ENCODE measurements at places on chromosomes 4 and X.

DNA sequence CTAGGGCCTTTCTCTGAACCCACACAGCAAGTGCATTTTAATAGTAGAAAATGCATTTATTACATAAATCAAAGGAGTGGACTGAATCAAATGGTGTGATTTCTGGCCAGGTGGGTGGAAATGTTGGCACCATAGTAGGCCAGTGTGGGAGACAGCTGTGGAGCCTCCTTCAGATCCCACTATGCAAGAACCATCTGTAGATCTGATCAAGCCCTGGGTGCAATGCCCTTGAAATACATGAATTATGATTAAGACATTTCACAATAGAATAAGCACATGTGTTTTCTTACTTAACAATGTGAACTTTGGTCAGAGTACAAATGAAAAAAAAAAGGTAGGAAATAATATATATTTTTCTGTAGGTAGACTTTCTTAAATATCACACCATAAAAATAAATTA lies 204.3 kb downstream of the PCDH7 start:
- no peak for DNase-seq

DNA sequence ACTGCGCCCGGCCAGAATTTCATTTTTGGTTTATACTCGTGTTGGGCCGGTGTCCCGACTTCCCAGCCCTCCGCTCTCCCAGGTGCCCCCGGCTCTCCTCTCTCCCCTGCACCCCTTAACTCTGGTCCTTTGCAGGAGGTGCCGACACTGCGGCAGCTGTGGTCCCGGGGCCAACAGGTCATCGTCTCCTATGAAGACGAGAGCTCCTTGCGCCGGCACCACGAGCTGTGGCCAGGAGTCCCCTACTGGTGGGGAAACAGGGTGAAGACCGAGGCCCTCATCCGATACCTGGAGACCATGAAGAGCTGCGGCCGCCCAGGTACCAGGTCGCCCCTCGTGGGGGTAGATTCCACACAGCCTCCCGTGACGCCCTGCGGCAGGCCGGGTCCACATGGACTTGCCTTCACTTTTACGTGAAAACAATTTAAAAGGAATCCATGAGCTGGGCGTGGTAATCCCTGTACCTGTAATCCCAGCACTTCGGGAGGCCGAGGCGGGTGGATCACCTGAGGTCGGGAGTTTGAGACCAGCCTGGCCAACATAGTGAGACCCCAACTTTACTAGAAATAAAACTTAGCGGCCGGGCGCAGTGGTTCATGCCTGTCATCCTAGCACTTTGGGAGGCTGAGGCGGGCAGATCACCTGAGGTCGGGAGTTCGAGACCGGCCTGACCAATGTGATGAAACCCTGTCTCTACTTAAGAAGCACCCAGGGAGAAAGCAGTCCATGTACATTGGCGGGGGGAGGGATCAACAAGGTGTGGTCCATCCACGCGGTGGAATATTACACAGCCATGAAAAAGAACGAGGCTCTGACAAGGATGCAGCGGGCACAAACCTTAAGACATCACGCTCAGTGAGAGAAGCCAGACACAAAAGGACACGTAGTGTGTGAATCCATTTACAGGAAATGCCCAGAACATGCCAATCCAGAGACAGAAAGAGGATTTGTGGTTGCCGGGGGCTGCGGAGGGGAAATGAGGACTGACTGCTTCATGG lies 12.0 kb downstream of the PLCXD1 start:
- no peak for DNase-seq

DNA sequence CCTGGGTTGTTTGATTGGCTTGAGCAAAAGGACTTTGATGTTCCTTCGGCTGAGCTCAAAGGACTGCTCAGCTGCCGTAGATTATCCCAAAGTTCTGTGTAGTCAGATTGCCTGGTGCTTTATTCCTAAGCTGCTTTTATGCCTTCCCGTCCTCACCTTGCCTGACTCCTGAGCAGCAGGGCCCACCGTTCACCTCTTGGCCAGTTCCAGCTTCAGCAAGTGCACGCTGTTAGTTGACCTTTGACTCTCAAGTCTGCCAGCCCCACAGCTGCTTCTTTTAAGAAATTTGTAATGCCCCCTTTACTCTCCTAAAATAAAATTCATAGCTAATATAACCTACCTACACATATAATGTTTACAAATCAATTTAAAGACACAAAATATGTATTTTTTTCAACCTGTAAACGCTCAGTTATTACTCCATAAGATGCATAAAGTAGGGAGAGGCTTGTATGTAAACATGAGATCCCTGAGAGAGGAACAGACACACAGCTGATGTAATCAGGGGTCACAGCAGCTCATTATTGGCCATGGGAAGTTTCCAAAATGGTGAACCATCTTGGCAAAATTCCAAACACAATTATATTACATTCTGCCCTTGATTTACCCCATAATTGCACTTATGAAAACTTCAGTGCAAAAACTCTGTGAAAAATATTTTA lies 28.6 kb downstream of the UCHL1 start:
- DNase-seq: no peak

GRCh38 chr4:142778900-142779299 lies 67.2 kb downstream of the INPP4B start:
- no peak for DNase-seq

- DNase-seq: no peak
Measured at GRCh38 chr4:534576-535151, 35.7 kb downstream of the PIGG start.

DNA sequence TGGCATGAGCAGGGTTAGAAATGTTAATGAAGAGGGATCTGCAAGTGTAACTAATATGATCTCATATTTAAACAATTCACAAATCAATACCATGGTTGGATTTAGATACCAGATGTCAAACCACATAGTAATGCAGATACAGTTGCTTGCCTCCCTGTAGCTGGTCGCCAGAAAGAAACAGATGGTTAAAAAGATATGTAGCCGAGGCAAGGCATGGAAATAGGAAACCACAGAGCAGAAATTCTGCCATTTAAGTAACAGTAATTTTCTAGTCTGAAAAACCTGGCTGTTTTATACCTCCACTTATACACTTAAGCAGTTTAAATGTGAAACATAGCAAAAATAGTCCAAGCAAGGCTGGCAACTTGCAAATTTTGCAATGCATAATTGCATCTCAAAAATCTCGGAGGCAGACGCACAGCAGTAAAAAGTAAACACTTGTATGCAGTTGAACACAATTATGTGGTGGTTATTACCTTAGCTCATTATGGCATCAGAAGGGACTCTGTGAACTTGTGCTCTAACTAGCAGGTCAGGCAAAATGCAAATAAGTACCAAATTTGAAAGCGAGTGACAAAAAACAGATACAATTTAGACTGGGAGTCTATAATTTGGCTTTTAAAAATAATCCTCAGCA lies 126.8 kb downstream of the NAA11 start:
- no peak for DNase-seq

DNA sequence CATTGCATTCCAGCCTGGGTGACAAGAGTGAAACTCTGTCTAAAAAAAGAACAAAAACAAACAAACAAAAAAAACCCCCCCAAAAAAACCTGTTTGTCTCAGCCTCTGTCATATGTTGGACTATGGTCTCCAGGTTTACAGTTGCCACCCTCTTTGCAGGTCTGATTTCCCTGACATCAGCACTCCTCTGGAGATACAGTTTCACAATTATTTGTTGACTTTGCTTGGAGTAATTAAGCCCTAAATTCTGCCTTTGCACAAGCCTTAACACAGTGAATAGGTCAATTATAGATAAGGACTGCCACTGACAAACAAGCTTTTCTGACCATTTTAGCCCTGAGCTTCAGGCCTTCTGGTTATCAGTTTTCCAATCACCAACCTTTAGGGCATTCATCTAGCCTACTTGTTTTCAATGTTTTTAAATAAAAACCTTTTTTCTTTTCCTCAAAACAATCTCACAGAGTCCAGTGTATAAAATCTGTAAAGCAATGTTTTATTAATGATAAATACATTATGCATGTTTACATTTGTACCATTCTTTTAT lies 20.4 kb upstream of the MAPK10 start:
- no peak for DNase-seq

GRCh38 chr4:76105652-76106051 lies 31.1 kb downstream of the ART3 start:
- no peak for DNase-seq

- no peak for DNase-seq
Measured at GRCh38 chr4:186144198-186144945, 39.9 kb downstream of the FAM149A start.

- no peak for DNase-seq
Measured at GRCh38 chr4:60223208-60223923, 976.8 kb upstream of the ADGRL3 start.

DNA sequence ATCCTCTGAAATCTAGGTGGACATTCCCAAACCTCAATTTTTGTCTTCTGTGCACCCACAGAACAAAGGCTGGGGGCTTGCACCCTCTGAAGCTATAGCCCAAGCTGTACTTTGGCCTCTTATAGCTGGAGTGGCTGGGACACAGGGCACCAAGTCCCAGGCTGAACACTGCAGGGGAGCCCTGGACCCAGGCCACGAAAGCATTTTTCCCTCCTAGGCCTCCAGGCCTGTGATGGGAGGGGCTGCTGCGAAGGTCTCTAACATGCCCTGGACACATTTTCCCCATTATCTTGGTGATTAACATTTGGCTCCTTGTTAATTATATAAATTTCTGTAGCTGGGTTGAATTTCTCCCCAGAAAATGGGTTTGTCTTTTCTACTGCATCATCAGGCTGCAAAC lies 27.9 kb downstream of the F8A1 start:
- no peak for DNase-seq

Measured in activated T-cell treated with anti-CD3 and anti-CD28 coated beads, Interleukin-2, amount 50 U/mL, for 1 hour (primary cell).